Activated T-helper 9 cell treated with anti-CD3 and anti-CD28 coated beads, Interleukin-2, amount 50 U/mL, for 16 hours (primary cell): ENCODE measurements at places on chromosomes 2 and 18.

DNA sequence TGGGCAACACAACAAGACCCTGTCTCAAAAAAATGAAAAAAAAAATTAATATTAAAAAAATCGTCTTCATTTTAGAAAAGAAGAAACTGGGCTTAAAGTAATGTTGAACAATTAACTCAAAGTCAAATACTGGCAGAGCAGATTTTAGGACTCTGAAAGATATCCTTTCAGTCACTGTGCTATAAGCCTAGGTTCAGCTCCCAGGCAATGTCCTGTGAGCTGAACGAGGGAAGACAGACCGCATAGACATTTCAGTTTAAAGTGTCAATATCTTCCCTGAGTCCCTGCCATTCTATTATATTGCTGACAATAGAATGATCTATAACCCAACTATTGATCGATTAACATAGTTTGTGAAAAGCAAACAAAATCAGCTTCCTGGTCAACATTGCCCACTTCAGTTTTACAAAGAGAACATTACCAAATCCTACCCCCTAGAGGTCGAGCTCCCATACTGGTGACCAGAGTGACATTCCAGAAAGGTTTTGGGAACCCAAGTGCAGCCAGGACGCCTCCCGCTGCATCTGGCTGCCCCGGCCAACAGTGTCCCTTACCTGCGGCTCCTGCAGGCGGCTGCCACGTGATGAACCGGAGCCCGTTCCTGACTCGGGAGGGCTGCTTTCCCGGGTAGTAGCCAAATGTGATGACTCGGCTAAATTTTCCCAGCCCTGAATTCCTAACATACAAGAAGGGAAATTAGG, 639 bp downstream of the MRO start:
- no peak for DNase-seq

DNA sequence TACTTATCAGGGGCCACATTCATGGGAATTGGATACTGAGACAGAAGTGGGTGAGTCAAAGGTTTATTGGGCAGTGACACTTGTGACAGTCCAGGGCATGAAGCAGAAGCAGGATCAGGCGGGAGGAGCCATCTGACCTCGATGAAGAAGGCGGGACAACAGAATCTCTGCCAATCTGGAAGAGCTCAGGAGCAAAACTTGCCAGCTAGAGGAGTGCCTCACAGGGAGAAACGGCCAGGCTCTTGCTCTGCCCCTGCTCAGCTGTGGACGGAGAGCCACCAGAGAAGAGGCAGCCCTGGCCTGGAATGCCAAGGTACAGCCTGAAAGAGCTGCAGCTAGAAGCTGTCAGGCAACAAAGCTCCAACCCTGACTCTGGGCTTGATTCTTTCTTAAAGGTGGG, 16.9 kb downstream of the DAW1 start:
- DNase-seq: no peak

- DNase-seq: no peak
Measured at GRCh38 chr2:177905640-177906039, 166.9 kb downstream of the PDE11A start.

DNA sequence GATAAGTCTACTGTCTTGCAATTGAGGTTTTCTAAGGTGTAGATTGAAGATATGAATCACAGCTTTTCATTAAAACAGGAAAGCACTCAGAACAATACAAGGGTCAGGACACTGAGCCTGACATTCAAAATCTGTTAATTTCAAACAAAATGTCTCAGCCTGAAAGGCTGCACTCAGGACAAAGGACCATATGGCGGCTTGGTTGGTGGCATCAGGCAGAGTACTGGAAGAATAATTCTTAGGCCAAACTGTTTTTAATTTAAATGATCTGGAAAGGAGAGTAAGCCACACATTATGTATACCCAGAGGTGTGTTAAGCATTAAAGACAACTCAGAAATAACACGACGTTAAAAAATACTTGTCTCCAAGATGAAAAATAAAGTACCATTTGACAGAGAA, 85.9 kb downstream of the SKA1 start:
- no peak for DNase-seq

DNA sequence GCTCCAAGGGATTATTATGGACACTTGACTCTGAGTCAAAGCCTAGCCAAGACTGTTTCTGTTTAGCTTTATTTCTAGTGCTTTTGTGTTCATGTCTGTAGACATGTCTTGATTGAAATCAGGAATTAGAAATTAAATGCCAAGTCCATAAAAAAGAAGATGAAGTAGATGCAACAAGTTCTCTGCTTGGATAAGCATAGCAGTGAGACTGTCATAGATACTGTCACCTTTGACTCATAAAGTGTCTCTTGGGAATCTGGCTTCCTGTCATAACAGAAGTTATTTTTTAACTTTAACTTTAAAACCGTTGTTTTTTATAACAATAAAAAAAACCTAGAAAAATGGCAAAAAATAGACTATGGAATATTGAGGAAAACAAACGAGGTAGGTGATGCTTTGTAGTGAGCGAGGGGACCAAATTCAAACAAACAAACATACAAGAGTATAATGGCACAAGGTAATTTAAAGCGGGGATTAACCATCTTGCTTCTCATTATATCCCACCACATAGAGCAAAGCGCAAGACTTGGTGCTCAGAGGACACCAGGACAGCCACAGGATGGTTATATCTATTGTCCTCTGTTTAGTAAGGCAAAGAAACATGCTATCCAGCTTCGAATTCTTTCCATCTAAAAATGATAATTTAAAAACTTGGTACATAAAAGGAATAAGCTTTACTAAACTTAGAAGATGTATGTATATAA, 64.6 kb downstream of the CD226 start:
- DNase-seq: no peak
